NCI-H1436 (cell line): ENCODE measurements at places on chromosomes 1 and 21.

DNA sequence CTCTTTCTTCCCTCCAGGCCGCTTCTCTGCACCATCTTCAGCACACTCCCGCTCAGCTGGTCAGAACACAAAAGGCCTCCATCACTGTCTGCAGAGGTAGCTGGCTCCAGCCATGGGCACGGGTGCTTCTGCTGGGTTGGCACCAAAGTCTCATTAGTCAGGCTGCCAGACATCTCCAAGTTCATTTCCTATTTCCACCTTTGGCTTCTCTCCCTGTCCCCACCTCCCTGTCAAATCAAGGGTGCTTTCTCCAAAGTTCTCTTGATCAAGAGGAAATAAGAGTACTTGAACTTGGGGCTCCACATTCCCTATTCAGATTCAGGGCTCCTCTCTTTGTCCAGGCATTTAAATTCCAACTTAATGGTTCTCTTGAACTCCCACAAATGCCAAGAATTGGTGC, 33.9 kb upstream of the GRIK3 start:
- DNase-seq, result no peak

GRCh38 chr1:206581571-206581981, 30.7 kb downstream of the EIF2D start:
- no peak for DNase-seq

- no peak for DNase-seq
These were observed 45.6 kb downstream of the IL23R start for GRCh38 chr1:67211589-67212563.

DNA sequence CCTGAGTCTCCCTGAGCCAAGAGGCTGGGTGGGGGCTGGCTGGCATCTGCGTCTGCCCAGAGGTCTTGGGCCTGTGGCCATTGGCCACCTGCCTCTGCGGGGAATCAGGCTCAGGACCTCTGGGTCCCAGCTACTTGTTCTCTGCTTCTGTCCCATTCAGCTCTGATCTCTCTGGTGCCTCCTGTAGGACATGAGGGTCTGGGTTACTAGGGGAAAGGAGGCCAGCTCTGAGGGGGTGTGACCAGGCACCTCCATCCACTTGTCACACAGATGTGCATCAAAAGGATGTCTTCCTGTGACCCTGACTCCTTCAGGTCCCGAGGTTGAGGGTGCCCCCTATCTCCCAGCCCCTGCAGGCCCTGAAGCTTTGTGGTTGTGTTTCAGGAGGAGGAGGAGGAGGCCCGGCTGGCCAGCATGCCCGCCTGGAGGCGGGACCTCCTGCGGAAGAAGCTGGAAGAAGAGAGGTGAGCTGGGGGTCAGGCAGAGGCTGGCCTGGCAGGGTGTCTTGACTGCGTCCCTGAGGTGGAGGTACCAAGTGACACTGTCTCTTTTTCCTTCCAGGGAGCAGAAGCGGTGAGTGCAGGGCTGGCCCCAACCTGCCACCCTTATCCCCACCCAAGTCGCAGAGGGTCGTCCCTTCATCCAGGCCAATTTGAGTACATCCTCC, 9.0 kb downstream of the TNFRSF25 start:
- no peak for DNase-seq

DNA sequence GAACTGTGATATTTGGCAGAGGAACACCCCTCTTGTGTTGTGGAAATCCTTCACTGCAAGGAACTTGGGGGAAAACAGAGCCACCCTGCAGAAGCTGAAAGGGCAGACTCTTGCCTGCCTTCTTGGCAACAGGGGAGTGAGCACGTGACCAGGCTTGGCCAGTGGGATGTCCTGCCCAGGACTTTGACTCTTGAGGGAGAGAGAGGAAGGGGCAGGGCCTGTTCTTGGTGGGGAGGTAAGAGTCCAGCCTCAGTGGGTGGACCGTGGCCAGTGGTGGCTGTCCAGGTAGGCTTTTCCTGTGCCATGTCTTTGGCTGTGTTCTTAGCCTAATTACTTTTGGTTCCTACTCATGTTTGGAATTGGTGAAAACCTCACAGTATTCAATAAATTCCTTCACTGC, 8.6 kb upstream of the AK2 start:
- DNase-seq, result no peak

DNA sequence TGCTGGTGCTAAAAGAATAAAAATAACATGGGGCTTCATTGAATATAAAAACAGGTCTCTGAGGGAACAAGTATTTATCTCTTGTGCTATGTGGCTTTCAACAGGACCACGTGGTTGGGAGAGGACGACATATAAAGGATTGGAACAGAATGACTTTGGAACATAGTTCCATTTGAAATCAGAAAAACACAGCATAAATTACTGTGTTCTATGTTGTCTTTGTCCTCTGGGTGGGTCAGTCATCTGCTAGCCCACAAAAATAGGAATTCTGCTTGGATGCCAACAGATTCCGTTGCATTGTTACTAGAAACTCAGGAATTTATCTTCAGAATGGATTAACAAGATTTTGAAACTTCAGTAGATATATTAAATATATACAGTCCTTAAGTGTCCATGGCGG, 5.9 kb downstream of the CEP85 start:
- no peak for DNase-seq

- DNase-seq, result no peak
These were observed 1.7 kb upstream of the CLDN14 start for GRCh38 chr21:36481639-36482038.

- DNase-seq, result no peak
These were observed 63.7 kb downstream of the AJAP1 start for GRCh38 chr1:4718071-4718470.
